AG04449 (cell line): ENCODE measurements at places on chromosomes 1 and 21.

DNA sequence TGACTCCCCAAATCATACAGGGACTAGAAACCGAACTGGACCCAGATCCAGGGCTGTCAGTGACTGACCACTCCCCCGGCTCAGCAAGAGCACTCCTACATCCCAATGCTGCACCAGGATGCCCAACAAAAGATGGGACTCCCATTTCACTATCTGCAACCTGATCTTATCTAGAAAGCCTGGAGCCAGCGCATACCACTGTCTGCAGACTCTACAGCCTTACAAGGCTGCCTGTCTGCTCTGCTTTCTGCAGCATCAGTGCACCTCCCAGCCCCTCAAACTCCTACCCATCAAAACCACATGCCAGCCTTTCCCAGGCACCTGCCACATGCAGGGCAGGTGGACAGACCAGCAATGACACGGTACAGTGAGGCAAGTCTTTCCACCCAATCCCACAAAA is 52.2 kb downstream of the SSBP3 start:
- no peak for DNase-seq

- peak; percentile 21 for DNase-seq
These were observed 756 bp downstream of the ANKRD13C start for GRCh38 chr1:70353601-70354331.

DNA sequence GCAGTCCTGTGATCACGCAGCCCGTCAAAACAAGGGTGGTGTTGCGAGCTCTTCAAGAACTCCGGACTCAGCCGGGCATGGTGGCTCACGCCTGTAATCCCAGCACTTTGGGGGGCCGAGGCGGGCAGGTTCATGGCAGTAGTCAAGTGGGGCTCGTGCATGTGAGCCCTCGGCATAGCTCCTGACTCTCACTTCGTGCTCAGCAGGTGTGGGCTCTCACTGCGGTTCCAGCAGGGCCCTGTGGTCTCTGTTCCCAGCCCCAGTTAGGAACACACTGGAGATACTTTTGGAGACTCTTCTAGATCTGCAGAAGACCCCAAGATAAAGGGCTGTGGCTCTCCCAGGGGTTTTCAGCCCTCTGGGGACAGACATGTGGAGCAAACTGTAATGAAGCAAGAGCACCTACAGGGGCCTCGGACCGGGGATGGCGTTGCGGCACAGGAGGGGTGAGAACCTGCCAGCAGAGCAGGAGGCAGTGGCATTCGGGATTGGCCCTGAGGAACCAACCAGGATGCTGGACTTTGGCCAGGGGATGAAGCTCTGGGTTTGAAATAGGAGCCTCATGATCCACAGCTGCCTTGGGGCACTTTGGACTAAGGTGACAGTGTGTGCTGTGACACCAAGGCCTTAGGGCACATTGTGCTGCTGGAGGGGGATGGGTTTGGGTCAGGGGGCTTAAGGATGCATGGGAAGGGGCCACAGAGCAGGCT is 443.2 kb downstream of the CAMTA1 start:
- no peak for DNase-seq

- no peak for DNase-seq
These were observed 185.7 kb downstream of the IGSF21 start for GRCh38 chr1:18293291-18293690.

- no peak for DNase-seq
These were observed 6.2 kb downstream of the HPCAL4 start for GRCh38 chr1:39685071-39685470.

DNA sequence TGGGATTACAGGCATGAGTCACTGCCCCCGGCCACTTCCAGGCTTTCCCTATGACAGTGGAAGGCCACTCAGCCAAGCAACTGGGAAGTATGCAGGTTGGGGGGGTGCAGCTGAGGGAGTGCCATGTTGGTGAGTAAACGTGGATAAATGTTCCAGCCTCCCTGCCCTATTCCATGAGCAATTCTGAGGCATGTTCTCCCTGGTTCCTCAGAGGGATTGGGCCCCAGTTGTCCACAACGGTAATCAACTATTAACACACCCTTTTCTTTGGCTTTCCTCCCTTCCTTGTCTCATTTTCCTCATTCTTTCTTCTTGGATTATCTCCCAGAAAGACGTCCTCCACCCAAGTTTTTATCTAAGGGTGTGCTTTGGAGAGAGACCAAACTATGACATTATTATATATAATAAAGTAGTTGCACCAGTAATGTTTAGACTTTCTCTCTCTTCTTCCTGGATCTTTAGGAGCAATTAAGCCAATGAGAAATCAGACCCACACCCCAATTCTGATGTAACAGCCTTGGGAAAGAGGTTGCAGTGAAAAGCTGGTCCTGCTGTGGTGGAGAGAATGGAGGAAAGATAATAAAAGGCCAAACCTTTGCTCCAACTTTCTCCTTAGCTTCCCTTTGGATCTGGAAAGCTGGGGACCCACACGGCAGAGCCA is 6.8 kb upstream of the SLAMF9 start:
- DNase-seq = peak; percentile 41

DNA sequence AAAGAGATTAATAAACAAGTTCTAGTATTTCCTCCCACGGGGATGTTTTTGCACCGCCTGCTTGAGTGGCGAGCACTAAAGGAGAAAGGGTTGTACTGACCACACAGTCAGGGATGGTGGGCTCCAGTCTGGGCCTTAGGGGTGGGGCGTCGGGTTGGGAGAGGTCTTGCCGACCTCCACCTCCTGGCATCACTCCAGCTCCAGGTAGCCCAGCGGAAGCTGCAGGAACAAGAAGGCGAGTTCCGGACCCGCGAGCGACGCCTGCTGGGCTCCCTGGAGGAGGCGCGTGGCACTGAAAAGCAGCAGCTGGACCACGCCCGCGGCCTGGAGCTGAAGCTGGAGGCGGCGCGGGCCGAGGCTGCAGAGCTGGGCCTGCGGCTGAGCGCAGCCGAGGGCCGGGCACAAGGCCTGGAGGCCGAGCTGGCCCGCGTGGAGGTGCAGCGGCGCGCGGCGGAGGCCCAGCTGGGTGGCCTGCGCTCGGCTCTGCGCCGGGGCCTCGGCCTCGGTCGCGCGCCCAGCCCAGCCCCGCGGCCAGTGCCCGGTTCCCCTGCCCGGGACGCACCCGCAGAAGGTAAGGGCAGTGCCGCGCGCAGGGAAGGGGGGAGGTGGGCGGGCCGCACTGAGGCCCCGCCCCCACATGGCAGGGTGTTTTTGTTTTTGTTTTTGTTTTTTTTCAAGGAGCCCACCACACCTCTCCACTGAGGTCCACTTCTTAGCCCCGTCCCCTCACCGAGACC is 19.7 kb downstream of the MFAP2 start:
- DNase-seq = no peak

GRCh38 chr1:220182111-220182510 is 88.2 kb downstream of the IARS2 start:
- DNase-seq = no peak

DNA sequence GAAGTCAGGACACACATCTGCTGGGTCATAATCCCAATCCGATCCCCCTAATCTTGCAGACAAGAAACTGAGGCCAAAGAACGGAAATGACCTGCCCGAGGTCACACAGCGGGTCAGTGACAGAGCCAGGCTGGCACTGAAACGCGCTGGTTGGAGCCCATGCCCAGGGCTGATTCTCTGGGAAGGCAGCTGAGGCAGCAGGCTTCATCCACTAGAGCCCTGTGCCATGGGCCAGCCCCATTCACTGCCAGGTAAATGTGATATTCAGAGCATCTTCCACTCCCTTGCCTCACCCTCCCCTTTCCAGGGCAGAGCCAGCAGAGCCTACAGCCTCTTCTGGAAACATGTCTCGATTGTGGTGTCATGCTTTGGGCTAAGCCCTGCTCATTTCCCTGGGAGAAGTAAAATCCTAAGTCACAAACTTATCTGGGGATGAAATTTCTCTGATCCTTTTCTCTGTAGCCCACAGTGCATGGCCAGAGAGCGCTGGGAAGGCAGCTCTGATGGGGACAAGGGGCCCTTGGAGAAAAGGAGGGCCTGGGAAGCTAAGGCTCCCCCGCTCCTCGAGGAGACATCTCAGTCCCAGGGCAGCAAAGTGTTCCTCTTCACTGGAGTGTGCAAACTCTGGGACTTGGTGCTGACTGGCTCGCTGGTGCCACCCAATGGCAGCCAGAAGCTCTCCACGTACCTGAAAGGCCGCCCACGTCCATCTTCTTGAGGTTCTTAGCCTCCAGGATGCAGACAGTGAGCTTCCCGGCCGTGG is 110.4 kb downstream of the SYT2 start:
- DNase-seq = no peak

DNA sequence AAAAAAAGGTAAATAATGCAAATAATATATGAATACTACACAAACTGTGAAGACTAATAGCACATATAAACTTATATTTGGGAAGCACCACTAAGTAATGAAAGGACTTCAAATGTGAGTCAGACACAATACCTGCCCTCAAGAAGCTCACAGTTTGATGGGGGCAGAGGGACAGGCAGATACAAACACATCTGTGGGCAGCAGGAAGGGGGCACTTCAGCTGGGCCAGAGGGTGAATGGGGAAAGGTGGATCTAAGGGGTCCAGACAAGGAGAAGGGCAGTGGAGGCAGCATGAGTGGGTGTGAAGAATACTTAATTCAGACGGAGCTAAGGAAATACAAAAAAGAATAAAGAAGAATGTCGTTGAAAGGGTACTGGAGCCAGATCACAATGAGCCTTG is 114.2 kb downstream of the TGFBR3 start:
- no peak for DNase-seq

DNA sequence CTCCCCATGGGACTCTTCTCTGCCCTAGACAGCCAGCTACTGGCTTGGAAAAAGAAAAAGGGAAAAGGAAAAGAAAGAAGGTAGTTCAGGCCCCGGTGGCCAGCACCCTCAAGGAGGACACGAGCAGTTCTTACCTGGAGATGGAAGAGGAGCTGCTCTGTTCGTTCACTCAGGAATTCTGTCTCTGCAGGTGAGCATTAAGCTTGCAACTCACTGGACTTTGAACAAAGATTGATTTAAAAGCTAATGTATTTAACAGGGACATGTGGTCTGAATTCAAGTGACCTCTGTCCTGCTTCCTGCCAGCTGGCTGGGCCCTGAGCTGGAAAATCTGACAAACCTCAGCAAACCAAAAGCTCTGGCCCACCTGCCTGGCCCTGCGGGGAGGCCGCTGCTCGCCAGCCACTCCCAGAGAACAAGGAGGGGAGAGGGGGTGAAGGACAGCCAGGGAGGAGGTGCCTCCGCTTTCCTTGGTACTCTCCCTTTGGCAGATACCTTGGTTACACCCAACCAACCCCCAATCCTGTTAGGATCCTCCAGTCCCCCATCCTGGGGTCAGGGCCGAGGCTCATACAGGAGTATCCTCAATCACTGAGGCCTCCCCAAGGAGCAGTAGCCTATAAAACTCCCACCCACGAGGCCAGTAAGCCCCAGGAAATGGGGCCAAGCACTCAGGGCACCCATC is at the start of gene PDZK1:
Gene PDZK1, minus strand, starts transcription at position 186 of the 685 bp plus-strand sequence. CDS start 19,347 bp downstream, outside the sequence.
- DNase-seq = no peak

- DNase-seq = no peak
These were observed 76.3 kb downstream of the XCL2 start for GRCh38 chr1:168467452-168467851.

- DNase-seq = no peak
These were observed 88.5 kb downstream of the TTLL7 start for GRCh38 chr1:83910461-83910860.

GRCh38 chr1:39061951-39062350 is 35.8 kb downstream of the NDUFS5 start:
- no peak for DNase-seq
